Mucosa of gallbladder (tissue), 1 donor: ENCODE measurements at places on chromosomes 16 and 17.

DNA sequence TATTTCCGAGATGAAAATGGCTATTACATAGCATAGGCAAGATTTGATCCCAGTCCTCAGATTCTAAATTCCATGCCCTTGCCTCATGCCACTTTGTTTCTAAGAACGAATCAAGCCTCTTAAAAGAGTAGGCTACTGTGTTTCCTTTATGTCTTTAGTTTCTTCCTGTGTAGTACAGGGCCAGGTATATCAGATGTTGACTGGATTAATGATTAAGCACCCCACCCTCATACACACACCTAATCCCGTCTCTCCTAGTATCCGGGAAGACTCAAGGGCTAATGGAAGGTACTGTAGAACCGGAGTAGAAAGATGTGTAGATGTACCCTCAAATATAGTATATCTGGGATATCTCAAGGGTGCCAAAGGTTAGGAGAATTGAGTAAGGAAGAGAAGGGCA, 6.7 kb downstream of the TOM1L1 start:
- no peak for DNase-seq

DNA sequence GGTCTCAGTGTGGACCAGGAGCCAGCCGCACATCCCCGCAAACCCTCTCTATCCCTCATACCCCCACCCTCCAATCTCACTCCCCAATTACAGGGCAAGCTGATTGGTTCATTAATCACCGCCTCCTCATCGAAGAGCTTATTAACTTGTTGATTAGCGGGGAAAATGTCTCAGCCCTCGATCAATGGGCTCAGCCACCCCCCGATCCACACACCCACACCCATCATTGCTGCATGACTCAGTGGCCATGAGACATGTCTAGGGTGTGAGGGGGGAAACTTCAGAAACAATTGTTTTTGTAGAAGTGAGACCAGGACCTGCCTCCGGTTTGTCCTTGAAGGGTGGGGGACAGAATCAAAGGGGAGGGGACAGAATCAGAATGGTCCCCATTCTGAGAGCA, 2.5 kb upstream of the PYY start:
- DNase-seq: no peak

GRCh38 chr17:66405836-66406677, 103.6 kb downstream of the PRKCA start:
- no peak for DNase-seq

DNA sequence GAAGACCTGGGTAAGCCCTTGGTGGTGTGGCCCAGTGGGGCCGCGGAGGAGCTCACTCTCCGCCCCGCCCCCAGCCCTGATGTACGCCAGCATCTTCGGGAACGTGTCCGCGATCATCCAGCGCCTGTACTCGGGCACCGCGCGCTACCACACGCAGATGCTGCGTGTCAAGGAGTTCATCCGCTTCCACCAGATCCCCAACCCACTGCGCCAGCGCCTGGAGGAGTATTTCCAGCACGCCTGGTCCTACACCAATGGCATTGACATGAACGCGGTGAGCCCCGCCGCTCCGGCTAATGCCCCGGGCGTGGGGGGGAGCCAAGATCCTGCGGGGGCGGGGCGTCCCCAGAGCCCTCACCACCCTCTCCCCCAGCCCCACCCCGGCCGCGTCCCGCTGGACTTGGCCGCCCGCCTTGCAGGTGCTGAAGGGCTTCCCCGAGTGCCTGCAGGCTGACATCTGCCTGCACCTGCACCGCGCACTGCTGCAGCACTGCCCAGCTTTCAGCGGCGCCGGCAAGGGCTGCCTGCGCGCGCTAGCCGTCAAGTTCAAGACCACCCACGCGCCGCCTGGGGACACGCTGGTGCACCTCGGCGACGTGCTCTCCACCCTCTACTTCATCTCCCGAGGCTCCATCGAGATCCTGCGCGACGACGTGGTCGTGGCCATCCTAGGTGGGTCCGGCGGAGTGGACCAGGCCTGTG, 12.1 kb upstream of the DCAF7 start:
- DNase-seq: no peak

DNA sequence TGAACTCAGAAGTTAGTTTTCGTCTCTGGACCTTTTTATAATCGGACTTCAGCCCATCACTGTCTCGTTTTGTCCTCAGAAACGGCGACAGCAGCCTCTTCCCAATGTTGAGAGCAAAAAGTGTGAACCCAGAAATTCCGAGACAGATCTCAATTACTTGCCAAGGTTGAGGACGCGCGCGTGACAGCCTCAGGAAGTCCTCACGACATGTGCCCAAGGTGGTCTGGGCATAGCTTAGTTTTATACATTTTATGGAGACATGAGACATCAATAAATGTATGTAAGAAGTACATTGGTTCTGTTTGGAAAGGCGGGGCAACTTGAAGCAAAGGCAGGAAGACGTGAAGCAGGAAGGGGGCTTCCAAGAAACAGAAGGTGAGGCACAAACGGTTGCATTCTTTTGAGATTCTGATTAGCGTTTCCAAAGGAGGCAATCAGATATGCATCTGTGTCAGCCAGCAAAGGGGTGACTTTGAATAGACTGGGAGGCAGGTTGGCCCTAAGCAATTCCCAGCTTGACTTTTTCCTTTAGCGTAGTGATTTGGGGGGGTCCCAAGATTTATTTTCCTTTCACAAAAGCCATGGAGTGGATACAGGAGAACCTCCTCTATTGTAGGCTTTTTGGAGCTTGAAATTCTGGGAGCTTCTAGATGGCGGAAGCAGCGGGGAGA, 583 bp upstream of the ZNF747 start:
- no peak for DNase-seq

- DNase-seq: no peak
These were observed 37.0 kb downstream of the STX8 start for GRCh38 chr17:9538626-9539025.

- no peak for DNase-seq
These were observed 656 bp downstream of the VMO1 start for GRCh38 chr17:4785311-4786105.
